ENCODE measurements at places on chromosomes 2 and 18. TPM values are rescaled to one million over a fixed set of nuclear protein-coding genes. Genes with fewer than 3 reads are reported as not detected.

DNA sequence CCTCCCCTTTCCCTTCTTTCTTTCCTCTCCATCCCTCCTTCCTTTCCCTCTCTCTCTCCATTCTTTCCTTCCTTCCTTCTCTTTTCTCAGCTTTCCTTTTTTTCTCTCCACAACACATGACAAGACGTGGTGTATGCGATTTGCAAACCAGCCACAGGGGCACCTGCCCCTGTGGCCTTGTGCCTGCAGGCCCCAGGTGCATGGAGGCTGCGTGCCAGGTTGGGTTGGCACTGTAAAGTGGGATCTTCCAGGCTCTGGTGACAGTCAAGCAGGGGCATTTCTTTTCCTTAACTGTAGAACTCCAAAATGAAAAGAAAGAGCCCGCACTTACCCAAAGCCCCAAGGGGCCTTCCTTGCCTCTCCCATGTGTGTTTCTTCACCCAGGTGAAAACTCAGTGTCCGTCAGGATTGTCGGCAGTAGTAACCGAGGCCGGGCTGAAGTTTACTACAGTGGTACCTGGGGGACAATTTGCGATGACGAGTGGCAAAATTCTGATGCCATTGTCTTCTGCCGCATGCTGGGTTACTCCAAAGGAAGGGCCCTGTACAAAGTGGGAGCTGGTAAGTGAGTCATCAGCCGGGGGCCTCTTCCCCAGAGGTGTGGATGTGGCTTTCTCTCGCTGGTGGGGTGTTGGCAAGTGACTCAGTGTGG lies 50.9 kb downstream of the MARCO start:
- no peak for DNase-seq

- DNase-seq: no peak
Measured at GRCh38 chr18:49030138-49030537, 79.4 kb upstream of the SMAD7 start.

- DNase-seq: no peak
Measured at GRCh38 chr18:55529581-55529980, 58.4 kb downstream of the TCF4 start.

DNA sequence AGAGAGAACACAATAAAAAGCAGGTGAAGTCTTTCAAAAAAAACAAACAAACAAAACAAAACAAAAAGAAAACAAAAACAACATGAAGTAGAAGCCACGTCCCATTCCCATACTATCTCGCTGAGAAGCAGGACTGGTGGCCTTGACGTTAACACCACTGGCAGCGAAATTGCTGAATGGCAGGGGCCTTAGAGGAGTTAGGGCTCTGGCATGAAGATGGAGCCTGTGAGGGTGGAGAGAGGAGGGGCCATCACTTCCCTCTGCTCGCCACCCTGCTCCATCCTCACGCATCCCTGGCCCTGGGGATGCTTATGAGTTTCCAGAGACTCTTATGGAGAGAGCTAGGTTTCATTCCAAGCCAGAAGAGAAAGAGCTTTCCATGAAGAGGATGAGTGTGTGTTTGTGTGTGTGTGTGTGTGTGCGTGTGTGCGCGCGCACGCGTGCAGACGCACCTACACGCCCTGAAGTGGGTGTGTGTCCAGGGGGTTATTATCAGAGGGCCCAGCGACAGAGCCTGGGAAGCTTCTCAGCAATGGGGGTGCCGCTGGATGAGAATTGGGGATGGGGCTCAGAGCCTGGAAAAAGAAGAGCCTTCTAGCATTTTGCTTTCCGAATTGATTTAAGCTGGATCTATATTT lies 20.4 kb upstream of the IMPA2 start:
- DNase-seq: no peak

DNA sequence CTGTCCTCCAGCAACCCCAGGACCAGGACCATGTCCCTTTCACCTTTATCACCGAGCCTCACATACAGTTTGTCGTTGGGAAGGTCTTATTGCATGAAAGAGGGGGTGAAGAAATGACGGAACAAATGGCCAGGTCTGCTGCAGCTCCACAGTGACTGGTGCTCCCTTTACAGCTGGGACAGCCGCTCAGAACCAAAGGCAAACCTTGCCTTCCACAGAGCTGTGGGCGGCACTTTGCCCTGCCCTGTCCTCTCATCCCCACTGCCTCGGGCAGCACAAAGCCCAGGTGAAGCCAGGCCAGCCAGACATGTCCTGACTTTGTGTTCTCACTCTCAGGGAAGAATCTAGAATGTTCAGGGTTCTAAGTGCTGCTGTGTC lies 961 bp downstream of the GPR55 start:
- DNase-seq: no peak

DNA sequence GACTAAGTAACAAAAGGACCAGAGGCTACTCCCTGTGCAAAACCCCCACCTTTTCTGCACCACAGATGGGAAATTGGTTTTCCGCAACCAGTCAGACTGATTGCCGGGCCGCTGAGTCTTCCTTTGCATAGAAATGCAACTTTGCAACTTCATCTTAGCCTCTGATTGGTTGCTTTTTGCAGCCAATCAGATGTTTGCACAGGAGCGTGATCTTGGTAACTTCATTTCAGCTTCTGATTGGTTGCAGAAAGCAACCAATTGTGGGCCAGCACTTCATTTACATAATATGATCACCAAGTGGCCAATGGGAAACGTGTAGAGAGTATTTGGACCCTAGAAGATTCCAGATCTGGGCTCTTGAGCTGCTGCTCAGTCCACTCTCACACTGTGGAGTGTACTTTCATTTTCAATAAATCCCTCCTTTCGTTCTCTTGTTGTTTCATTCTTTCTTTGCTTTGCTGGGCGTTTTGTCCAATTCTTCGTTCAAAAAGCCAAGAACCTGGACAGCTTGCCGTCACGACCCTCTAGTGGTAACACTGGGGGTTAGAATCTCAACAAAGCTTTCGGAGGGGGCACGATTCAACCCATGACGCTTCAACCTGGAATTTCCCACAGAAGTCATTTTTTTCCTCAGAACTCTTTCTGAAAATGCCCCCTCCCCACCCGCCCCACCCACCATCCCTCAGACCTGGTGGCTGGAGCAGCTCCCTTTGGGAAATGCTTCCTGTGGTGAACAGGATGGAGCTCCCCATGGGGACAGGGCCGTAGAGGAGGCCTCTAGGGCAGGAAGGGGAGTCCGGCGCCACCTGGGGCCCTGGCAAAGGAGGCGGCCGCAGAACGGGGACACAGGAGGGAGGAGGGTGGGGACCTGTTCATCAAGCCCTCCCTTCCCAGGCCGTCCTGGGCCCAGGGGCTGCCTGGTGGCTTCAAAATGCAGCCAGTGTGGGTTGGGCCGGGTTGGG lies 31.8 kb upstream of the KCNF1 start:
- DNase-seq: no peak

DNA sequence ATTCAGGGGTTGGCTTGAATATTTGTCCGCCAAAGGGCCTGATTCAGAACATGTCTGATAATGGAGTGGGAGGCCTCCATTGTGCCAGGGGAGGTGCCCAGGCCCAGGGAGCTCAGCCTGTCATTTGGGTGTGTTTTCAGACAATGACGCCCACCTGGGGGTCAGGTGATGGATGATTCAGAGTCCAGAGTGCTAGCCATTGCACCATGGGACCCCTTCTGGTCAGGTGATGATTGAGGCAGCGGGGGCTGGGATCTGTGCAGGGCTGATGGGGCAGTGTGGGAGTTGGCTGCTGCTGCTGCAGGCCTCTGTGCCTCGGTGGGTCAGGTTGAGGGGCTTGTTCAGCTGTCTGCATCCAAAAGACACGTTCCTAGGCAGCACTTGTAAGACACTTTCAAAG lies 8.3 kb upstream of the ARHGEF4 start:
- DNase-seq: no peak

DNA sequence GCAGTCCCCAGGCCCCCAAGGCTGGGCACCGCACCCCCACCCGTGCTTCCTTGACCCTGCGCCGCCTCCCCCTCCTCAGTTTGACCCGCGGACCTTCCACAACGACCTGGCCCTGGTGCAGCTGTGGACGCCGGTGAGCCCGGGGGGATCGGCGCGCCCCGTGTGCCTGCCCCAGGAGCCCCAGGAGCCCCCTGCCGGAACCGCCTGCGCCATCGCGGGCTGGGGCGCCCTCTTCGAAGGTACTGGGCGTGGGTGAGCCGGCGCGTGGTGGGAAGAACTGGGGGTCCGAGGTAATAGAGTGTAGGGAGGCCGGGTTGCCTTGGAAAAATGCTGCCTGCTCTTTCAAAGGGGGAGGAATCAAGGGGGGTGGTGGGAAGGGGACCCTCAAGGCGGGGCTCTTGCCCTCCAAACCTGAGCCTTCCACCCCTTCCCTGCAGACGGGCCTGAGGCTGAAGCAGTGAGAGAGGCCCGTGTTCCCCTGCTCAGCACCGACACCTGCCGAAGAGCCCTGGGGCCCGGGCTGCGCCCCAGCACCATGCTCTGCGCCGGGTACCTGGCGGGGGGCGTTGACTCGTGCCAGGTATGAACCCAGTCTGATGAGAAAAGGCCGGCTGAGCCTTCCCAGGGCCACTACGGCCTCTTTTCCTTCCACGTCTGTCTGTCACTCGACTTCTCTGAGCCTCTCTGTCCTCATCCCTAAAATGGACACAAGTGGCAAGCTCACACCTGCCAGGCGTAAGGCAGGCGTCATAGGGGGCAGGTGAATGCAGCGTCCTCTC lies 2.6 kb downstream of the PRSS56 start:
- no peak for DNase-seq

- DNase-seq: peak; percentile 79
Measured at GRCh38 chr2:64873472-64873924, 115.7 kb upstream of the SLC1A4 start.

- DNase-seq: no peak
Measured at GRCh38 chr2:173990245-173990644, 25.1 kb upstream of the SP3 start.

DNA sequence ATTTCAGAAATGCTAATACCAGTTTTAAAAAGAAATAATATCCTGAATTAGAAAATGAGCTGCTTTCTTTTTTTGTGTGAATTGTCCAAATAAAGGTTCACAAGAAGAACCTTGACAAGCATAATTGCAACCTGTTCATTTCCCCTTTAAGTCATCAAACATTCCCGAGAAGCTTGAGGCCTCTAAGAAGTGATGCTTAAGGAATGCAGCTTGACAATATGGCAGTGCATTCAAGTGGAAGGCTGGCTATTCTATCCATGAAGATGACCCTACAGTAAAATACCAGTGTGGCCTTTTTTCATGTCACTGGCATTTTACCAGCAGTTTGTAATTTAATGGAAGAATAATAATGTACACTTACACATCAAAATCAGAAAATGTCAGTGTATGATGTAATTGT lies 216.7 kb downstream of the CTNNA2 start:
- no peak for DNase-seq

DNA sequence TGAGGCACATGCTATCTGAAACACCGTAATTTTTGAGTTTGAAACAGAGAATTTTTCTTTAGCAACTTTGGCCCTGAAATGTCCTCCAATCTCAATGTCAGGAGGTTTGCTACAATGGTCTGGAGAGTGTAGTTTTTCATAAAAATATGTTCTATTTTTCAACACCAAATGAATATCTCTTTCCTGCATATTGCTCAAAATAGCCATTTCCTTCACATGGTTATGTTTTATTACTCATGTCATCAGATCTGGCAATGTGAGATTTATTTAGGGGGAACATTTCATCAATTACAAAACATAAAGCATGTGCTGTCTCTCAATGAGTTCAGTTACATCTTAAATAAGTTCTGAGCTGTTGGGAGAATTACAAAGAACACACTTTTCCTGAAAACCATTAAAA lies 871.9 kb upstream of the FSHR start:
- DNase-seq: no peak

DNA sequence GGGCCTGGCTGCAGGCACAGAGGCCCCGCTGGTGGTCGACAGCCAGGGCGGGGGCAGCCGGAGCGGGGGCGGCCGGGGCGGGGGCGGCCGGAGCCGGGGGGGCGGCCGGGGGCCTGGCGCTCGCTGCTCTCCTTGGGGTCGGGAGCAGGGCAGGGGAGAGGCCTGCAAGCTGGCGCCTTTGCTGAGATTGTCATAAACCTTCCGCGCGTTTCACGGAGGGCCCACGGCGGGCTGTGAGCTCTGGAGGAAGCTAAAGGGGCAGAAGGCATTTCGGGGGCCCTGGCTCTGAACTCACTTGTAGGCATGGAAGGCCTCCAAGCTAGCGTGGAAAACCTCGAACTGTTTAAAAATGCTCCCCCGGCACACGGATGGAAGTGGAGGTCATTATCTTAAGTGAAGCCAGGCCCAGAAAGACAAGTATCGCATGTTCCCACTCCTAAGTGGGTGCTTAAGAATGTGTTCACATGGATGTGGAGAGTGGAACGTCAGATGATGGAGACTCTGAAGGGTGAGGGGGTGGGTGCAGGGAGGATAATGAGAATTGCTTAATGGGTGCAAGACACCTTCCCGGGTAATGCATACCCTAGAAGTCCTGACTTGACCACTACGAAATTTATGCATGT lies 629 bp downstream of the PRELID3A start:
- DNase-seq: no peak

DNA sequence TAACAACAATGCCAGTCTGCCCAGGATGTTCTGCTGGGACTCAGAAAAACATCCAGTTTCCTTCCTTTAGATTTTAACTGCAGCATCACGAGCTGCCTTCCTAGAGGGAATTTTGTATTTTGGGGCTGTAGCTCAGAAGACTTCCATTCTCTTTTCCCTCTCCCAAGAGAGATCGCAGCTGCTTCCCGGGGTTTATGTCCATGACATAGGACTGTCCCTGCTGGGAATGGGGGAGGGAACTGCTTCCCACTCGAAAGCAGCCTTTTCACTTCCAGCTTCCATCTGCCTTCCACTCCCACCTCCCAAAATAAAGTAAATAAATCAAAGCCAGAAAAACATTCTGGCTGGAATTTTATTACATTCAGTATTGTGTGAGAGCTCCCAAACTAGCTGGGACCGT lies 52.4 kb downstream of the LIMS1 start:
- DNase-seq: no peak

DNA sequence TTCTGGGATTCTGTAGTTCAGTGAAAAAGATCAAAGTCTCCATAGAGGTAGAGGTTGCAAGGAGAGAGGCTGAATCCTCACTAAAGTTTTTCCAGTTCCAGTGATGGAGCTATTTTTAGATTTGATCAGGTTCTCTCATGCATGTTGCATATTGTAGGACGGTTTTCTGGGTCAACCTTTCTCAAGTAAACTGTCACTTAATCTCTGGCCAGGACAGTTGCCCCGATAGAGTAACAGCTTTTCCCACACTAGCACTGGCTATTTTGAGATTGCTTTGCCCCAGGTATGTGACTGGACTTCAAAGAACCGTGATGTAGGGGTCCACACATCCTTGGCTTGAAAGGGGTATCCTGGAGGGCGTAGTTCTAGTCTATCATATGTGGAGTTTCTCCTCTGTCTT lies 101.2 kb upstream of the MSH2 start:
- DNase-seq: no peak

GRCh38 chr2:133675-134593 lies 87.6 kb upstream of the FAM110C start:
- DNase-seq: no peak

CPO gene
- not detected for total RNA-seq

LRPPRC gene
- total RNA-seq: 165 TPM

CD8B gene
- total RNA-seq: 11.7 TPM

MDH1B gene
- 0.53 TPM for total RNA-seq

EGR4 gene
- 0.79 TPM for total RNA-seq

B4GALT6 gene
- total RNA-seq: 0.84 TPM

TFPI gene
- total RNA-seq: 0.56 TPM

CKAP2L gene
- total RNA-seq: 3.2 TPM
